ENCODE measurements at places on chromosomes 7 and 10.

DNA sequence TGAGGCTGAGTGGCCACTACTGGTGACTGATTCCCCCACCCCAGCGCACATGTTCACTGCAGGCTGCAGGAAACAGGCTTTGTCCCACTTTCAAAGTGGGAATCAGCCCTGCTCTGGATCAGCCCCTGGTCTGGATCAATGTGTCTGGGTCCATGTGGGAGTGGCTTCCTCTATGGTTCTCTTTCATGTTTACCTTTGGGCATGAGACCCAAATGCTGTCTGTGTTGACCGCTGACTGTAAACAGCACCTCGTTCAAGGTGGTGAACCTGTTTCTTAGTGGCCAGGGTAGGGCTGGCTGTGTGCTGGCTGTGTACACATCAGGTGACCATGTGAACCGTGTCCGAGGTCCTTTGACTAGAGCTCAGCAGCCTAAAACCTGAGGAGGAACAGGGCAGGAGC lies 121.8 kb downstream of the CAMK1D start:
- no peak for DNase-seq

DNA sequence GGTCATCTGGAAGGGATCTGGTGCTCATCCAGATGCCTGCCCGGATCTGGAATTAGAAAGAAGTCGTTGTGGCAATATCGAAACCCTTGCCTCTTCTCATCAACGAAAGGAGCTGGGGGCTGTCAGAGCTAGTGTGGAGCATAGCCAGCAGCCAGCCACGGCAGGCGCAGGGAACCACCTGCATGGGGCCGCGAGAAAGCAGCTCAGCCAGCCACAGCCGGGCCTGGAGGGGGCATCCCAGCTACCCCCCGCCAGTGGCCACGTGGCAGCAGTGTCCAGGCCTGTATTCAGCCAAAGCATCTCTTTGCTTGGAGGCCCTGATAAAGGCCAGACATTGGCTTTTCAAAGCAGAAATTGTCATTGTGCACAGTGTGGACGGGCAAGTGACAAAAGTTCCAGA lies 19.1 kb downstream of the GPR26 start:
- DNase-seq, result no peak

- DNase-seq, result no peak
Observed at GRCh38 chr7:87445897-87446296, 29.6 kb downstream of the ABCB4 start.

DNA sequence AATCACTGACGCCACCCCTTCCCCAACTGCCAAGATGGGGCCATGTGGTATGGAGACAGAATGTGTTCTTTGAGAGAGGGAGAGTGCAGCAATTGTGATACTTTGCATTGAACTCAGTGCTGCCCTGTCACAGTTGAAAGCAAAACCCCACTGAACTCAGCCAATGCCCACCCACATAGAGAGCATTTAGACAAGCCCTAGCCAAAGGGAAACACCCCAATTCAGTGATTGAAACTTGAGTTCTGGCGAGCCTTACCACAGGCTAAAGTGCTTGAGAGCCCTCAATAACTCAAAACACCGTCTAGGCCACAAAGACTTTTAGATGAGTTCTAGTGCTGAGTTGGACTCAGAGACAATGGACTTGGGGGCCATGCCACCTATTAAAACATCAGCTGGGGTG lies 751.9 kb upstream of the POT1 start:
- no peak for DNase-seq

DNA sequence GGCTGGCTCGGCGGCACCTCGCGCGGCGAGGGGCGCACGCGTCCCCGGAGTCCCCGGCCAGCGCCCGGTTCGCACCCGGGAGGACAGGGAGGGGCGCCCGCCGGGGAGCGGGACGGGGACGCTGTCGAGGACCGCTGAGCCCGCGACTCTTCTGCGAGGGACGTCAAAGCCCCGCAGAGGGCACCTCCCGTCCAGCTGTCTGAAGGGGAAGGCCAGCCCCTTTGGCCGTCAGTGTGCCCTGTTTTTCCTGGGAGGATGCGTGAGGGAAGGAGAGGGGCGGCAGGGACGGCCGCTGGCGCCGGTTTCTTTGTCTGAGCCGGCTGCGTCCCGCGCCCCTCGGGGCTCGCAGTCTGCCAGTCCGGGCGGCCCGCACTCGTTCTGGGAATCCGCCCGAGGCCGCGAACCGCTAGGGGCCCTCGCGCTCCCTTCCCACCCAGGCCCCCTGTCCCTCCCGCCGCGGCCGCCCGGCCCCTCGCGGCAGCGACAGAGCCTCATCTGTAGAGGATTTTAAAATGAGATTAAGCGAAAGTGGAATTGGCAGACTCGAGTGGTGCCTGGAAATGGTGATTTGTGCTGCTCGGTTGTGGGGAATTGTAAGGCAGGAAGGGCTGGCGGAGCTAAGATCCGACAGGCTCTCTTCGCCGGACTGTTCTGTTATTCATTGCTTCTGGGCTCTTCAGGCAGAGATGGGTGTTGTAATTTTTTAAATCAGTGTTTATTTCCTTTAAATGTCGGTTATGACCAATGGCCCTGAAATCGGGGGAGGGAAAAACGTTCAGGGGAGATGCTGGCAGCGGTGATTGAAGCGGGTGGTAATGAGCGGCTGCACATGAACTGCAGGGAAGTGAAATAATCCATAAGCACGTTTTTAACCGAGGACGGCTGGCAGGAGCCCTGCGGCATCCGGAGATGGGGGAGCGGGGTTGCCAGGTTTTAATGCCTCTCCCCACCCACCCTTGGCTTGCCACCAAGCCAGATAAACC lies 618 bp upstream of the RELN start:
- DNase-seq, result no peak

- DNase-seq, result no peak
Observed at GRCh38 chr7:51569581-51569980, 253.0 kb upstream of the COBL start.

- no peak for DNase-seq
Observed at GRCh38 chr10:44827431-44828006, 83.6 kb upstream of the TMEM72 start.

GRCh38 chr7:134104166-134104565 lies 23.0 kb upstream of the LRGUK start:
- DNase-seq, result no peak

- DNase-seq, result no peak
Observed at GRCh38 chr10:113681533-113682470, 2.1 kb downstream of the CASP7 start.

DNA sequence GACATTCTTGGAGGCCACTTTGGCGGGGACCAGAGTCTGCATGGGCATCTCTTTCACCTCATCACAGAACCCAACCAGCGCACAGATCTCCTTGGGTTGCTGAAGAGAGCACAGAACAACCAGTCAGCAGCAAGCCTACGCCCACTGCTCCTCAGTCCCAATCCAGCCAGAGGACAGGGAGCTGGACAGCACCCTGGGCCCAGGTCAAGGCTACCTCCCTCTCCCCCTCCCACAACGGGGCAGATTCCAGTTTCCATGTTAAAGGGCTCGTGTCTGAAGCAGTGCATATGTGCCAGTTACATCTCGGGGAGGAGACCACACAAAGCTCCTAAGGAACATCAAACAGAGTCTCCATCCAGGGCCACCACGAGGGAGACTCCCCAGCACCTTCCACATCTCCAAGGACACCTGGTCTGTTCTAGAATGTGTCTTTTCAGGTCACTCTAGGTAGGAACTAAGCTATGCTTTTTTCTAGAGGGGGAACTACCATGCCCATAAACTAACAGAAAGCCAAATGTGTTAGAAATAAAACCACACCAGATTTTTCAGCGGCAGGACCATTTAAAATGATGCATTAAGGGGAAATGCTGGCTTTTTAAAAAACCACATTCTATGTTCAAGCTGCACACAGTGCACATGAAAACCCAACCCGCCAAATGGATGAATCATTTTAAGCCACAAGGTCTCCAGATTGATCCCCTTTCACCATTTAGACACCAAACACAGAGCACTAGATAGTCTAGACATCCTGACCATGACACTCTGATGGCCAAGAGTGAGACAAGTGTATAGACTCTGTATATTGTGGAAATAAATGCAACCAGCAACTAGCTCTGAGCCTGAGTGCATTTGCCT lies 28.9 kb downstream of the PSAP start:
- no peak for DNase-seq

- DNase-seq, result peak; percentile 67
Observed at GRCh38 chr7:76358481-76359110, at the start of gene YWHAG. Gene YWHAG (minus strand): TSS chr7:76358991. CDS start chr7:76358808, 183 bp downstream.

DNA sequence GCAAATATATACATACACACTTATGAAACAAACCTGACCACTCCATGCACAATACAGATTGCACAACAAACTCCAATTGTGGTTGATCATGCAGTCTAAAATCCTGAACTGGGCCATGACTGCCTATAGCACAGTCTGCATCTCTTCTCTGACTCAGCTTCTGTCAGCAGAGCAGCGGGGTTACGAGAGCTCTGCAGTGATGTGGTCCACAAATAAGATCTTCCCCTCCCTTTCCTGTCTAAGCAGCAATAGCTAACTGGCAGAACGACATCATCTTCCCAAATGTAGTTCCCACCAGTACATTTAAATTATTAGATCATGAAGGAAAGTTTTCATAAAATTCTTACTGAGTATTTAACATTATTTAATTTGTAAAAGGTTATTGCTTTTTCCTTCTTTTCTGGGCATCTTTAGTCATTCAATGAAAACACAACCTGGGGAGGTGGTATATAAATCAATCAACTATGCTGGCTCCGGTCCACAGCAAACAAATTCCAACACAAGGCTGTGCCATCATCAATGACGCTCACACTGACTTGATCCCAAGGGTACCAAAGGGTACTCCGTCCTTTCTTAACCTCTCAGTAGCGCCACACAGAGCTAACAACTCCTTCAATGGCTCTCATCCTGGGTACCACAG lies 17.1 kb downstream of the ARHGAP21 start:
- no peak for DNase-seq

GRCh38 chr7:15920953-15921352 lies 234.5 kb upstream of the MEOX2 start:
- DNase-seq, result no peak

DNA sequence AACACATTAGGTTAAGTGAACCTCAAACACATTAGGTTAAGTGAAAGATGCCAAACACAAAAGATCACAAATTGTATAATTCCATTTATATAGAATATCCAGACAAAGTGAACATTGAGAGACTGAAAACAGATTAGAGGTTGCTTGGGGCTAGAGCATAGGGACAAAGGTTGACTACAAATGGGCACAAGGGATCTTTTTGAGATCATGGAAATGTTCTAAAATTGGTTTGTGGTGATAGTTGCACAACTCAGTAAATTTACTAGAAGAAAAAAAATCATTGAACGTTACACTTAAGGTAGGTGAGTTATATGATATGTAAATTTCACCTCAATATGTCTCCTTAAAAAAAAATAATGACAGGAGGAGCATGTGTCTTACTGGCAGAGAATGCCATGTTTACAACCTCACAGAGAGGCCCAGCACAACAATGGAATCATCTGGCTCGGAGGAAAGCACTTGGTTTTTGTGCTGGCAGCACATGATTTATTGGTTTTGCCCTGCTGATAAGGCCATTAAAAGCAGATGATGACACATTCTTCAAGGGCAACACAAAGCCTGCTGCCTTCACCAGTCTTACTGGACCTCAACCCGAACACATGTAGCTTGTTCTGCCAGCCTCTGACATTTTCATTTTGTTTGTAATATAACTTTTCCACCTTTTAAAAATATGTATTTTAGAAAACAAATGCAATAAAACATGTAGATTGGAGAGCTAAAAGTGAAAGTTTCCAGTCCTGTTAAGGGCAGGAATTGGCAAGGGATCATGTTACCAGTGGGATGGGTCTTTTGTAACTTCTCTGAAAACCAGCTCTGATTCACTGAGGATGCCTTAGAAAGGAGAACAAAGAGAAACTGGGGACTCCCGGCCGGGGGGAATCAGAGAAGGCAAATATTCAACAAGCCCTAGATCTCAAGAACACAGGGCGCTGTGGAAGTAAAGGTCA lies 11.9 kb upstream of the LMOD2 start:
- DNase-seq, result peak; percentile 68

DNA sequence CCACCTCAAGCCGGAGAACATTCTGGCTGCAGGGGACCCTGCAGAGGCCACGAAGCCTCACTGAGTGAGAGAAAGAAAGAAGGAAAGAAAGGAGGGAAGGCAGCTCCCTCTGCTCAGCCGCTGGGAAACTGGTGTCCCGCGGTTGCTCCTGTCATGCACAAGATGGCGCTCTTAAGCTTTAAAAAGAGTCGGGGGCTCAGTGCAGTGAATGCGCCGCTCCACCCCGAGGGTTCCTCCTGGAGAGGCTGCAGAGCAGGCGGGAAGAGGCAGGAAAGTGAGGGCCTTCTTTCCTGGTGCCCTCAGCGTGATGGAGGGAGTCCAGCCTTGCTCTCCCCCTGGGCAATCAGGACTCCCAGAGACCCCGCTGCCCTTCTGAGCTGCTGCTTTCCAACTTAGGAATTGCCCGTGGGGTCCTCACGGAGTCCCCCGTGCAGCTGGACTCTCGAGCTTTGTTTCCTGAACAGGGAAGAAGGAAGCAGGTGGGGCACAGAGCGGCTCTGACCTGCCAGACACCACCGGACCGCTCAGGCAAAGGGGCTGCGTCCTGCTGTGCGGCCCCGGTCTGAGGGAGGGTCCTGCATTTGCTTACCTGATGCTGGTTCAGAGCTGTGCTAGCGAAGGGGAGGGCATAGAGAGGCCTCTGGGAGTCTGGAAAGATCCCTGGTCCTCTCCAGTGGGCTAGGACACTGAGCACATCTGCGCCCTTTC lies 141.9 kb upstream of the MKI67 start:
- DNase-seq, result peak; percentile 62

- DNase-seq, result no peak
Observed at GRCh38 chr7:151715666-151716315, 161.1 kb downstream of the PRKAG2 start.

- no peak for DNase-seq
Observed at GRCh38 chr10:97543025-97543546, 29.5 kb upstream of the ANKRD2 start.

DNA sequence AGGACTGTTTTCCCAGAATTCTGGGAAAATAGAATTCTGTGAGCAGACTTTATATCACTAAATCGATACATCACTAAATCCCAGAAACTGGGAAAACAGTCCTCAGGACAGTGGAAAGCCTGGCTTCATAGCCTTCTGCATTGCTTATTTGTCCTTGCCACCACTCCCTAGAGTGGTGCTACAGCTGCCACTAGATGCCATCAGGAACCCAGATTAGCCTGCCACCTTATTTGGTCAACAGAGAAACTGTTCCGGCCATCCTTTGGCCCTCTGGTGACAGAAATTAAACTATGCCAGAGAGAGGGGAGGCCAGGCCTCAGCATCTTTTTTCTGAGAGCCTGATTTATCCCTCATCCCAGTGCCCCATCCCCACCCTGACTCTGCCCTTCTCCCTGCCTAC lies 19.6 kb upstream of the NFKB2 start:
- DNase-seq, result no peak
